Left renal pelvis (tissue), 4 donors: ENCODE measurements at places on chromosomes 16 and 17. TPM values are rescaled to one million over a fixed set of nuclear protein-coding genes. Genes with fewer than 3 reads are reported as not detected.

DNA sequence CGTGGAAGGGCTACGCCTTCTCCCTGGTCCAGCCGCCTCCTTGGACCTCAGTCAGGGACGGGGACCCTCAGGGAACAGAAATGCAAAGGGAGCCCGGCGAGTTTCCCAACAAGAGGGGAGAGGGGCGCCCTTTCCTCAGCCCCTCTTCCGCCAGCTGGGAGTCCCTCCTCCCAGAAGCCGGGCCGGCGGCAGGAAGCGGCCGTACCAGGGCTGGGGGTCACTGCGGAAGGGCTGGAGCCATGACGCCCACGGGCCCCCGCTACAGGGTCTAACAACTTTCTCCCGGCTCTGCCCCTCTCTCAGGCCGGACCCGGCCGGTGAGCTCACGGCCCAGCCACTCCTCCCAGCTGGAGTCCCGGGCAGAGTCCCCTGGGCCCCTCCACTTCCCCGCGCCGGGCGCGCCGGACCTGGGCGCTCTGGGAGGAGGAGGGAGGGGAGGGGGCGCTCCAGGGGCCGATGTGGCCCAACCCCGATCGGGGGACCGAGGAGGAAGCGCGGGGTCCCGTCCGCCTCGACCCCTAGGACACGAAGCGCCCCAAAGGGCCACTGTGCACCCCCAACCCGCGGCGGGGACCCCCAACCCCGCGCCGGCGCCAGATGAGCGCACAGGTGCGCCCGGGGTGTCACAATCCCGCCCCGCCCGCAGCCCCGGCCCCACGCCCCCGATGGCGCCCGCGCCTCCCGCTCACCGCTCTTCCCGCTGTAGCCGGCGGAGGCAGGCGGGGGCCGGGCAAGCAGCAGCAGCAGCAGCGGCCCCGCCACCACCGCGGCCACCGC, 578 bp downstream of the PGAP6 start:
- DNase-seq = no peak

- DNase-seq = peak; percentile 67
These were observed at the start of gene CHMP6 for GRCh38 chr17:80991645-80992076. Gene CHMP6 (plus strand): TSS chr17:80991841. CDS start chr17:80991919, 78 bp downstream.

DNA sequence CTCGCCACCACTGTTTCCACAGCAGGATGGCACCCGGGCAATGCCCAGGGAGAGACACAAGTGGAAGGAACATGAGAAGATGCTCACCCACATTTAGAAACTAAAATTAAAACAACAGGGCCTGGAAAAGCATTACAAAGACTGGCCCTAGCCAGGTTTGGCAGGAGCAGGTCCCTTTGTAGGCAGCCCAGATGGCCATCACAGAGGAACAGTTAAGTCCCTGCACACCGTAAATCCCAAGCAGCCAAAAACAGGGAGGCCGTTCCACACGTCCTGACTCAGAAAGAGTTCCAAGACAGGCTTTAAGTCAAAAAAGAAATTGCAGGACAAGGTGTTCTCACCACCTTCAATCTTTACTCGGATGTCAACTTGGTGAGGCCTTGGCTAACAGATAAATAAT, 127.1 kb downstream of the DYNLRB2 start:
- no peak for DNase-seq

GRCh38 chr17:49604314-49604869, 28.7 kb downstream of the NXPH3 start:
- no peak for DNase-seq

Gene CCL23
- polyA plus RNA-seq = not detected

DNA sequence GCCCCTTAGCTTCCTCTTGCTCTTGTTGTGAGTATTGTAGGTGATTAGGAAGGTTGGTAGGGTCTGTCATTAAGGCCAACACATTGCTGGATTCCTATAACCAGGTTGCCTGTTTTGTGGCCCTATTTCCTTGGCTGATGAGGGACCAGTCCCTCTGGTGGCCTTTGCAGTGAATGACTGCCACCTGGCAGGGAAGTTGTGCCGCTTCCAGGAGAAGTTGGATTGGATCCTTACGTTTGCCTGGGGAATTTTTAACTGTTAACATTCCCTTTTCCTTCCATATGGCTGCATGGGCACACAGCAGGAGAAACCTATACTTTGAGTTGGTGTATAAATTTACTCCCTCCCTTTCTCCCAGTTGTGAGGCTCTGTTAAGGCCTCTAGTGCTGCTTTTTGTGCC, 32.4 kb downstream of the LCMT1 start:
- DNase-seq = no peak

- no peak for DNase-seq
These were observed 100.8 kb downstream of the ADCY9 start for GRCh38 chr16:4015275-4016004.

DNA sequence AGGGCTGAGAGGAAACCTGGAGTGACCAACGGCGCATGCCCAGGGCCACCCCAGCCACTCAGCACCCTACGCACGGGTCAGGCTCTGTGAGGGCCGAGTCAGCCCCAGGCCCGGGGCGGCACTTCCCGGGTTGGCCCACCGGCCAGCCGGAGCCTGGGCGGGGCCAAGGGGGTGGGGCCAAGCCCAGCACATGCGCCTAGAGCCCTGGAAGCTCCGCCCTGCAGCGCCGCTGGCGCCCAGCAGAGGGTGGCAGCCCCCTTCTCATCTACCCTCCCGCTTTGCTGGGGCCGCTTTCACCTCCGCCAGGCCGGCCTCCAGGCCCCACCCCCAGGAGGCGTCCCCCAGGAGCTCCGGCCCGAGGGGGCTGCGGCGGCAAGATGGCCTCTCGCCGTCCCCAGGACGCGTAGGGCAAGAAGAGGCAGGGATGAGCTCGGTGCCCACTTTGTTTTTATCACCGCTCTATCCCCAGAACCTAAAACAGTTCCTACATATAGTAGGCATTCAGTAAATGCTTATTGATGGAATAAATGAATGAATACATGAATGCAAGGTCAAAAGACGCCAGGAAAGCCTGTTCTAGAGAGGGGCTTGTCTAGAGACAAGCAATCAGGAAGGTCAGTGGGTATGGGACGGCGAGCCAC, 31.3 kb downstream of the MYO18A start:
- DNase-seq = peak; percentile 89

DNA sequence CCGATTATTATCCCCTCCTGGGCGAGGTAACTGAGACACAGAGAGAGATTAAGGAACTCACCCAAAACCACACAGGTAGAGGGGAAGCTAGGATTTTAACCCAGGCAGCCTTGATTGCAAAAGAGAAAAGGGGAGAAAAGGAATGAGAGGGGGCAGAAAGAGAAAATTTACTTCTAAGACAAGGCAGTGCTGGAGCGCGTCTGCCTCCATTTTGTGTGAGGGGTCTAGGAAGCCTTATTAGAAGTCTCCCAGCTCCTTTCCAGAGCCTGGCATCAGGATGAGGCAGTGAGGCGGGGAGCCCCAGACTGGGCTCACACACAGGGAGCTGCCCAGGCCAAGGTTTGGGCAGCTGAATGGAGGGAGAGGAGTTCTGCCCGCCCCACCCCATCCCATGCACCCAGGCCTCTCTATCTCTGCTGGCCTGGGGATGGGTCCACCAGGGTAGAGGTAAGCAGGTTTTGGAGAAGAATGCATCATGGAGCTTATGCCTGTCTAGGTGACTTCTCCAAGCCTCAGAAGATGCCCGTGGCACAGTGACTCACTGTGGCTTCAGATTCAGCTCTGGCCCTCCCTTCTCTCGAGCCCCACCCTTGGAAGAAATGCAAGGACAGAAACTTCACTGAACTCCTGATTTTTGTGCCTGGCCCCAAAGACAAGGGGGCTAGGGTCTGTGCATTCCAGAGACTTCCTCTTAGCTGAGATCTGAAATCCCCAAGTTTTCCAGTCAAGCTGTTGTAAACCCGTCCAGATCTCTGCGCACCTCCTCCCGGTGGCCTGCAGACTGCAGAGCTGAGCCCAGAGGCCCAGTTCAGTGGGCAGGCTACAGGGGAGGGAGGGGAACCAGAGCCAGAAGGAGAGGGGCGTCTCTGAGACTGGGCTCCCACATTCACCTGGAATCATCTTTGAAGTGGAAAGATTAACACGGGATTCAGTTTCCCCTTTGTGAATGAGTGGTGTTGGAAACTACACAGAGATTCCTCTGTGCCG, 95.1 kb upstream of the CDH5 start:
- DNase-seq = no peak

DNA sequence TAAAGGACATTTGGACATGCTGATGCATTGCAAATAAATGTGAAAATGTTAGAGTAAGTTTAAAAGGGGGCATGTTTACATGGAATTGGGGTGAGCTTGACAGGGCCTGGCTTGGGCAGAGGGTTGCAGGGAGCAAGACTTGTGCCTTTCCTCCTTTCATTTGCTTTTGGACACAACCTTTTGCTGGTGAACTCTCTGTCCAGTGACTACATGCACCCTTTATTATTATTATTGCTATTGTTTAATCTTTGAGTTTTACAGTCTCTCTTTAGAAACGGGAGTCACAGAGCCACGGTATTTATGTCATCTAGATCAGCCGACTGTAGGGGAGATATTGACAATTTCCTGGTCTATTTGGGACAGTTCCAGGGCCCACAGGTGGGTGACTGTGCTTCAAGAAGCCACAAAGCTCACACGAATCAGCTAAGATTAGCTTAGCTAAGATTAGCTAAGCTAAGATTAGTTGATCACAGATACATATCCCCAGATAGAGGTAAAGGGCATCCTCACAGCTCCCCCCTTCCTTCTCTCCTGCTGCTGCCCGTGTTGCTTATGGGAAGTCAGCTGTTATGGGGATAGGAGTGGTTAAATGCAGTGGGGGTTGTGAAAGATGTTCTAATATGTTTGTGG, 28.9 kb upstream of the ETV4 start:
- no peak for DNase-seq

DNA sequence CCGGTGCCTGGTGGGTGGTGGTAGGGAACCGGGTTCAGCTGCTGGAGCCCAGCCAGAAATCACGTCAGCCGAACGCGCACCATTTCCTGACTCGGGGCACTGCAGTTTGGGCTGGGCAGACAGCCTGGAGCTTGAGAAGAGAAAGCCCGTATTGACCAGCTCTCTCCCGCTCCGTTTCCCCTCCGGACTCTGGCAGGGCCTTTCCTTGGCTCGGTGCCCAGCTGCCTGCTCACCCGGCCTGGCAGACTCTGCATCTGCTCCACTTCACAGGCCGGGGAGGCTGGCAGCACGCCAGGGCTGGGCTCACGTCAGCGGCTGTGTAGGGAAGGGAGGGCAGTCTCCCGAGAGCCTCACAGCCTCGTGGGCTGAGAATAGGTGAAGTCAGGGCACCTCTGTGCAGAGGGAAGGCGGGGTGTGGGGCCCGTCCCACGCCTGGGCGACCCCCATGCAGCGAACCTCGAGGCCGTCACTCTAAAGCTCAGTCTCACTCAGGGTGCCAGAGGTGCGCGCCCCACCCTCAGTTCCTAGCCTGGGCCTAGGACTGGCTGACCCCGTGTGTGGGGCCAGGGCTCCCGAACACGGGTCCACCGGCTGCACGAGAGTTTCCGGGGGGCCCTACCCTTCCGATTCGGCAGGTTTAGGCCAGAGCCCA, 59.1 kb downstream of the OR1D5 start:
- peak; percentile 92 for DNase-seq

- no peak for DNase-seq
These were observed 20.2 kb downstream of the AP2B1 start for GRCh38 chr17:35607239-35607847.

Gene SMPD3
- polyA plus RNA-seq = 2.7 TPM

- DNase-seq = no peak
These were observed 8.5 kb downstream of the NAGPA start for GRCh38 chr16:5025171-5025632.

DNA sequence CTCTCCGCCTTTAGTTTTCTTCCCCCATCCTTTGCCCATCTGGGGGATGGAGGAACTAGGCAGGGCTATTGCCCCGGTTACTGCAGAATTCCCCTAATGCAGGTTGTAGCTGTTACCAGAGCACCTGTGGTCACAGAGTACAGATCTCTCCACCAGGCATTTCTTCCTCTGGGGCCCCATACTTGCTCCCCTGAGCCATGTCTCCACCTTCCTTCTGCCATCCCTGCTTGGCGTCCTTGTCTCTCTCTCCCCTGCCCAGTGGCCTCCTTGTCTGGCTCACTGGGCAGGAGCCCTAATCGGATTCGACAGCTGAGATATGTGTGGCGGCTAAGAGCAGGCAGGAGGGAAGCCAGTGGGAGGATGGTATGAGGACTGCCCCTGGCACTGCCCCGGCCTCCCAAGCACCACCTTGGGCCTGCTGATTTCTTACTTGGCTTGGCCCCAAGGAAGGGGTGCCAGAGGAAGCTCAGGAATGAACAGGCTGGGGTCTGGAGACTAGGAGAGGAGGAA, 2.0 kb downstream of the RARA start:
- DNase-seq = no peak

Gene OR1F1
- polyA plus RNA-seq = not detected

GRCh38 chr17:80876950-80877728, 114.5 kb upstream of the CHMP6 start:
- DNase-seq = no peak
